GM19239 (cell line): ENCODE measurements at places on chromosomes 2 and 18.
A peak's percentile ranks its signal among the peaks of the same experiment; 100 is the strongest.

DNA sequence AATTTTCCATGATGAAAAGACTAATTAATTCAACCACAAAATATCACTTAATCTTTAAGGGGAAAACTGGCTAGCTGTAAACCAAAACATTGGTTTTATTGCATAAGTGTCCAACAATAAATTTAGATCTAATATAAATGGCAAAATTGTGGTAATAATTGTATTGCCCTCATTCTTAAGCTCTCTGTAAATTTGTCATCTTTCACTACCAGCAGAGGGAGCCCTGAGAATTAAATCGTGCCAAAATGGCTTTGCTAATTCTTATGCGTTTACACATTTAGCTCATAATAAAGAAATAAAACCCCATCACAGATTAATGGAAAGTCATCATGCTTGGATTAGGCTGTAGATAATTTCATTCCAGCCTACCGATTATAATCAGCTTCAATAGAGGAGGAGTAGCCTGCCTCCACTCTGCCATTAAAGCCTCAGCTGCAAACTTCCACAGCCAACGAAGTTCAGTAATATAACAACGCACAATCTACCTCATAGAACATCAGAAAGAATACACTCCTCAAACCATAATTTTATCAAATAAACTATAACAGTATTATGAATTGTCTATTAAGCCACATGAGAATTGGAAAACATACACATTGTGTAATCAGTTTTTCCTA lies 70.0 kb upstream of the ATP5MC3 start:
- no peak for DNase-seq

- no peak for DNase-seq
Observed at GRCh38 chr2:26891-27290, 19.4 kb downstream of the FAM110C start.

- no peak for DNase-seq
Observed at GRCh38 chr2:102107741-102108070, 34.8 kb upstream of the IL1R1 start.

DNA sequence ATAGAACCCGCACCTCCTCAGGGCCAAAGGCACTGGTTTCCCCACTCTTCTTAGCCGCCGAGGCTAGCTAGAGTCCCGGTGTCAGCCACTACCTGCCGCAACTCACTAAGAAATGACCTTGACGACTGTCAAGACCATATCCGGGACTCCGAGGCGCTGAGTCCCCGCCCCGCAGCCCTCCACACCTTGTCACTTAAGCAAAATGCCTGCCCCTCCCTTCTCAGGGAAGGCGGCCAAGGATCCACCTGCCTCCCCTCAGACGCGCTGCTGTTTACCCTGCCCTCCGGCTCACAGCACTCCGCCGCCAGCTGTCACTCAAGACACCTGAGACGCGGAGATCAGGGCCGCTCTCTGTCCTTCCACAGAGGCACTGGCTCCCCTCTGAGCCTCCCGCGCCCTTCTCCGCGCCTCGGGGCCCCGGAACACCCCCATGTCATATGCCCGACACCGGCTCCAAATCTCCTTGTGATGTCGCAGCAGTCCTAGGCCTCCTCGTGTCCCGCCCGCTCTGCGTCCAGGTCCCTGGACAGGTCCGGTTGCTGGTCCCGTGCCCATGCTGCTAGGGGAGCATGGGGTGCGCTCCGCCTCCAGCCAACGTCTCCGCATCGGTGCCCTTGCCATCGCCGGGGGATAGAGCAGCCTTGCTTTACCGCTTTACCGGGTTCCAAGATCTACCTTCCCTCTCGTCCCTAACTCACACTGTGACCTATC lies 32.5 kb upstream of the REG3G start:
- DNase-seq = no peak

GRCh38 chr2:59578349-59578748 lies 975.1 kb downstream of the BCL11A start:
- no peak for DNase-seq

DNA sequence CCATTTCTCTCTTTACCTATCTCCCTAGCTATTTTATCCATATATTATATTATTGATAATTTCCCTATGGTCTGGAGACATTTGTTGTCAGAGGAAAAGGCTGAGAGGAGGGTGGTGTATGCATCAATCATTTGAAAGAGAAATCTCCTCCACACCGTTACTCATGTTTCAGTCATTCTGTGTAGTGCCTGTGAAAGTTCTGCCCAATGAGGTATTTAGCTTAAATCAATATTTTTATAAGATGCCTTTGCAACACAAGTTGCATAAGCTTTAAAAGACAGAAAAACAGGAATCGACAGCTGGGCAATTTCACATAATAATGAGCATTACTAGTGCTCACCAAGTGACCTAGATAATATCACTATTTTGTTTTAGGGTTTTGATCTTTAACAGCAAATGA lies 363.7 kb upstream of the FSIP2 start:
- no peak for DNase-seq

- no peak for DNase-seq
Observed at GRCh38 chr2:151971301-151972051, 127.4 kb downstream of the CACNB4 start.

GRCh38 chr2:38496927-38497669 lies 105.6 kb downstream of the HNRNPLL start:
- DNase-seq = no peak

DNA sequence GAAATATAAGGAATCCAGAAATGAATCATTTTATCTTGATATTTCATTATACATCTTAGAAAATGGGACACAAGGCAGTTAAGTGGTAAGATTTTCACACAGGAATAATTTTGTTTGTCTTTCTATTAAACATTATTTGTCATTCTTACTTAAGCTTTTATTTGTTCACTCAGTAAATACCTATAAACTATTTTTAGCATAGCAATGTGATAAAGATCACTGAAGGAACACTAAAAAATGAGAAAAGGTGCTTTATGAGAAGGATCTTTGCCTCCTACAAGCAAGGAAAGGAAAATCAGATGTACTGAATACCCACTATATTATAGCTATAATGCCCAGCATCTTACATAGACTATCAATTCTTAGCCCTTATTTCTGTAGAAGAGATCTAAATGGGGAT lies 176.2 kb upstream of the NYAP2 start:
- no peak for DNase-seq

DNA sequence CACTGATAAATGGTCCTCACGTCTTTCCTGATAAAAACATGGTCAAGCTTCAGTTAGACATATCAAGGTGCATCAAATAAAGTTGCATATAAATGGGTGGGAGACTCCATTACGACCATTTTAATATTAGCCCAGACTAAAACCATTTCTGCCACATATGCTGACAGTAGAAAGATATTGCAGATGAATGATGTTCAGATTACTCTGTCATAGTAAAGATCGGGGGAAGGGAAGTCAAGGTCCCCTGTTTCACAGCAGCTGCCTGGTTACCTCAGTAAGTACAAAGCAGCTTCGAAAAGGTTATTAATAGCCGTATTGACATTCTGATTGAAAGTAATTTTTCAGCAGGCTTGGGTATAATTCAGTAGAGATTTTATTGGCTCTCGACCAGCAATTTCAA lies 927.7 kb upstream of the CDH2 start:
- no peak for DNase-seq

DNA sequence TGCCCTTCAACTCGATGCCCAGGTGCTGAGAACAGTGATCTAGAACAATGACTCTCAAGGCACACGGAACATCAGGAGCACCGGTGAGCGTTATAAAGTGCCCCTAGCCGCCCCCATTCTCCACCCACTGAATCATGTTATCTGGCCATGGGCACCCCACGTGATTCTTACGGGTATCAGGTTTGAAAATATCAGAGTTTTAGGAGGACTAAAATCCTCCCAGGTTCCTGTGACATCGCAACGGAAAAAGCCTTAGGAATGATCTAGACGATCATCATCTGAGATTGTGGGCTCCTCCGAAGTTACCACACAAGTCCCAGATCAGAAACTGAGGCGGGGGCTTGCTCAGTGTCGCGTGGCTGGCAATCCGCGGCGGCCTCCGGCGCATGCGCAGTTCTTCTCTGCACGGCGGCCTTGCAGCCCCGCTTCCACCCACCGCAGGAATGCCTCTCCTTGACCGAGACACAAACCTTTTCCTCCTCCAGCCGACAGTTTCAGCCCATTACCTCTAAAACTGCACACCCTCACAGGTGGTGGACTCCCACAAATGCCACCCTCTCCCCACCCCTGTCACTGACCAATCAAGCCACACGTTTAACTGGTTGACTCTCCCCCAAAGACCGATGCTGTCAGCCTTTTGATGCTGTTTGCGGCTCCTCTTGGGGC lies 5.8 kb upstream of the MRPL33 start:
- DNase-seq = no peak

DNA sequence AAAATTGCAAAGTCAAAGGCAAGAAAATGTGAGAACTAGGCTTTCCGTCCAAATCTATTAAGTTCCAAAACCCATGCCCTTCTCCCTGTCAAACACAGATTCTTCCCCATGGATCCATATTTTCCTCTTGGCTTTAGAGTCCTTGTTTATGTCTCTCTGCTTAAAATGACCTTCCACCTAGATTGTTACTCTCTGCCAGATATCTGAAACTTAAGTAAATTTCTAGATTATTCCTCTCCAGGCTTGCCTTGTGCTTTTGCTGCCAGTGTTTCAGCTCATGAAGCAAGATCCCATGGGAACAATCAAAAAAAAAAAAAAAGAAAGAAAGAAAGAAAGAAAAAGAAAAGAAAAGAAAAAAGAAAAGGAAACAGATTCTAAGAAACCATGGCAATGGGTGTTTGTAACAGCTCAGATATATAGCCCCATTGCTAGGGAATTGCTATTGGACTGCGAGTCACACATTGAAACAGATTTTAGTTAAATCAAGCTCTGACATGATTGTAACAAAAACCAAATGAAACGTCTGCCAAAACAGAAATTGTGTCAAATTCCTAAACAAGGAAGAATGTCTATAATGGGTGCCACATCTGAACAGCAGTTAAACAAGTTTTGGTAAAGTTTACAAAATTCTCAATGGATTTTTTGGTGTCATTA lies 660.7 kb upstream of the CNTNAP5 start:
- no peak for DNase-seq

DNA sequence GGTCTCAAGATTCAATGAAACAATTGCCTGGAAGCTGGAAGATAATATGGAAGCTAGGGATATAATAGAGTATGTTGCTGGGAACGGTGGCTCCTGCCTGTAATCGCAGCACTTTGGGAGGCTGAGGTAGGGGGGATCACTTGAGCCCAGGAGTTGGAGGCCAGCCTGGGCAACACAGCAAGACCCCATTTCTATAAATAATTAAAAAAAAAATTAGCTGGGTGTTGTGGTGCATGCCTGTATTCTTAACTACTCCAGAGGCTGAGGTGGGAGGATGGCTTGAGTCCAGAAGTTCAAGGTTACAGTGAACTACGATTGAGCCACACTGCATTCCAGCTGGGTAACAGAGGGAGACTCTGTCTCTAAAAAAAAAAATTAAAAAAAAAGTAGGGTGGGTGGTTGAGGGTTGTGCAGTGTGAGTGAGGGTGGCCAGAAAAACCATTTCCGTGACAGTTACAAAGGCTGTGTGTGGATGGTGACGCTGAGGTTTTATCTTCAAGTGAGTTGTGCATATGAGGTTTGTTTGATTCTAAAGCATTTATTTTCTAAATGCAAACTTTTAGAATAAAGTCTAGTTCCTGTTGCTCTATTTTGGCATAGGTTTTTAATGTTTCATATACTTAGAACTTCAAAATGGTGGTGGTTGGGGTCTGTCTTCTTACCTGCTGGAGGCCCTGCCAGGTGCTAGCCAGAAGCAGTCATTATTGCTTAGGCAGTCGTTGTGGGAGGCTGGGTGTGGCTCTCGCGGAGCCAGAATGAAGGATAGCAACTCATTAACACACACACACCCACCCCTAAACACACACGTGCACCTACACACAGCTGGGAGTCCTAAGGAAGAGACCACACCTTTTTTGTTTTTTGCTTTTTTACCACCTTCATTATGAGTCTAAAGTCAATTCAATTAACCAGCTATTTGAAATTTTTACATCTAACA lies 4.7 kb upstream of the IL1R2 start:
- DNase-seq = no peak

DNA sequence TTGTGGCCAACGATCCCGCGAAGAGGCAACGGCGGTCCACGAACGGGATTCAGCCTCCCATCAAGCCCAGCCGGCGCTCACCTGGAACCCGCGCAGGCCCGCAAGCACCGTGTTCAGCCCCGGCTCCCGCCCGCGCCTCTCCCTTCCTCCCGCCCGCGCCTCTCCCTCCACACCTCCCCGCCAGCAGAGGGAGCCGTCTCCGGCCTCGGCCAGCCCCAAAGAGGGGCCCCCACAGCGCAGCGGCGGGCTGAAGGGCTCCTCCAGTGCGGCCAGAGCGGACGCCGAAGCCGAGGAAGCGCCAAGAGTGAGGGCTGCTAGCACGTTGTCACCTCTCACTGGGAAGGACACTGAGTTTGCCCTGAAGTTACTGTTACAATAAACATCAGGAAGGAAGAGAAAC lies 55.3 kb upstream of the LAPTM4A start:
- no peak for DNase-seq

- DNase-seq = no peak
Observed at GRCh38 chr2:226671141-226671676, 128.4 kb downstream of the IRS1 start.

- peak; percentile 48 for DNase-seq
Observed at GRCh38 chr2:10331702-10332401, 29.1 kb downstream of the HPCAL1 start.

DNA sequence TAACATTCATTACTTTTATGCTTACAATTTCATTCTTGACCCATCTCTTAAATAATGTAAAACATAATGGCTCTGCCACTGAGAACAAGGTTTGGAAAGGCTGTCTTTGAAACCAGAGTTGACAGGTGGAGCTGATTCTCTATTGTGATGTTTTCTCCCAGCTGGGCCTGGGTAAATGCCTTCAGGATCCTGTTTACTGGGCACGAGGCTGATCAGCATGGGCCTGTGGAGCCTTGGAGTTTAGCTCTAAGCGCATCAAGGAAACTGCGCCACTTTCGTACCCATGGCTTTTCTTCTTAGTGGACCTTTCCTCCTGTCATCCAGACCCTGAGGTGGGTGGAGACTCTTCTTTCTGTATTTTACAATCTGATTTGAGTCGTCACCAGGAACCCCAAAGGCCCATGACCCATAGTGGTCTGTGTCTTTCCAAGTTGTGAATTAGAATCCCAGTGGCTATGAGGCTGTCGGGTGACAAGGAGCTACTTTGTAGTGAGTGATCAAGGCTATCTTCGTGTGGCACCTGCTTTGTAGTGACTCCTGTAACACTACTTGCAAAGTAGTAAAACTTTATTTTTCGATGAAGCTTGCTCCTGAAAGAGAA lies 123.1 kb downstream of the LPIN1 start:
- DNase-seq = no peak

GRCh38 chr2:88933980-88934379 lies 242.5 kb downstream of the RPIA start:
- no peak for DNase-seq

DNA sequence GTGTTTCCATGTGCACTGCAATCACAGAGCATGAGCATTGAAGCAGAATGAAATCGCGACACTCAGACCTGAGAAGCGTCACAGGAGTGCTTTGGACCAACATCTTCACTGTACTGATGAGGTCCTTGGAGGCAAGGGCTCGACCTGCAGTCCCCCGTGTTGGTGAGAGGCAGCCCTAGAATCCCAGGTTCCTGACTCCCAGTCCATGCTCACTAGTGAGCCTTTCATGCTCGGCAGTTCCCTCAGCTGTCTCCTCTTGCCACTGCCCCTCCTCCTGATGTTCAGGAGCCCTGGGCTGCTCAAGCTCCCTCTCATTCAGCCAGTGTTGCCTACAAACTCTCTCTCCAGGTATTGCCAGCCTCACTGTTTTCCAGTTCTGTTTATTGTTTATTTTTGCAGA lies 291.4 kb downstream of the DYSF start:
- DNase-seq = no peak

GRCh38 chr2:32852856-32853255 lies 93.9 kb upstream of the LTBP1 start:
- no peak for DNase-seq
